NCI-H2081 treated with DMSO at 0.1 percent for 48 hours (cell line): ENCODE measurements at places on chromosomes 2 and 18.

- DNase-seq, result no peak
Observed at GRCh38 chr2:241351640-241352031, 4.4 kb upstream of the FARP2 start.

DNA sequence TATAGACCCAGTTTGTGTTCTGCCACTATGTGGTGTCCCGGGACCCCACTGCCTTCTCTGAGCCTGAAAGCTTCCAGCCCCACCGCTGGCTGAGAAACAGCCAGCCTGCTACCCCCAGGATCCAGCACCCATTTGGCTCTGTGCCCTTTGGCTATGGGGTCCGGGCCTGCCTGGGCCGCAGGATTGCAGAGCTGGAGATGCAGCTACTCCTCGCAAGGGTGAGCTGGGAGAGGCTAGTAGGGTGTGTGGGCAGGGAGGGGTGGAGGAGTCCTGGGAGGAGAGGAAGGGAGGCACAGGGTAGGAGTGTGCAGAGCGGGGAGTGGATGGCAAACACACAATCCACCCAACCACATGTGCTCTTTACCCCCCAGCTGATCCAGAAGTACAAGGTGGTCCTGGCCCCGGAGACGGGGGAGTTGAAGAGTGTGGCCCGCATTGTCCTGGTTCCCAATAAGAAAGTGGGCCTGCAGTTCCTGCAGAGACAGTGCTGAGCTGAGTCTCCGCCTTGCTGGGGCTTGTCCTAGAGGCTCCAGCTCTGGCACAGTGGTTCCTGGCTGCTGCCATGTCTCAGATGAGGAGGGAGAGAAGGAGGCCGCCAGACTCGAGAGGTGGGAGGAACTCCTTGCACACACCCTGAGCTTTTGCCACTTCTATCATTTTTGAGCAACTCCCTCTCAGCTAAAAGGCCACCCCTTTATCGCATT is 16.9 kb downstream of the PRKAG3 start:
- DNase-seq, result no peak

- no peak for DNase-seq
Observed at GRCh38 chr18:25650201-25650941, 298.4 kb upstream of the ZNF521 start.

- no peak for DNase-seq
Observed at GRCh38 chr2:168528469-168528868, 72.4 kb downstream of the CERS6 start.

GRCh38 chr2:235654103-235654813 is 160.4 kb downstream of the AGAP1 start:
- DNase-seq, result no peak

- DNase-seq, result no peak
Observed at GRCh38 chr2:126448611-126449010, 207.3 kb upstream of the GYPC start.

- DNase-seq, result no peak
Observed at GRCh38 chr2:29233428-29233827, 118.2 kb downstream of the CLIP4 start.

DNA sequence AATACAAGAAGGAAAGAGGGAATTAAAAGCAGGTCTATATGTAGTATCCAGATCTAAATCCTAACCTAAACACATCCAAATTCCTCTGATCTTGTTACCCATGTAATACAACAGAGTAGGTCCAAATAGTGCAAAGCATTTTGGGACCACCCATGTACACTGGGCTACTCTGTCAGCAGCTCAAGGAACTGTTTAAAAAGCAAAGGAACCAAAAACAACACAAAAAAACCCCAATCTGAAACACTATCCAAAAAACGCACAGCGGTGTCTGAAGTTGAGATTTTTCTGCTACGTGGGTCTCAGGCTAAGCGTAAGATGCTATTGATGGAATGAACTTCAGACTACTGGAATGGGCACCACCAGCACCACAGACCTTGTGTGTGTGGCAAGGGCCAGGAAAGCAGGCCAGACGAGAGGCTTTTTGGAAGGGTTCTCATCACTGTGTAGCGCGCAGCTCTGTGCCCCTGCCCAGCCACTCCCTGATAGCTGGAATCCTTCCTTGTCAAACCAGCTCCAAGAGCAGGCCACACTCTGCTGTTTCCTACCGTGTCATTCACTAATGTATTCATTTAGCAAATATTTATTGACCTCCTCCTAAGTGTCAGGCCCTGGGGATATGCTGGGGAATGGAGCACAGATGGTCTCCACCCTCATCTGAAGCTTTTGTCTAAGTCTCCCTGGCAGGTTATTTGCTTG is 101.4 kb downstream of the COLEC12 start:
- no peak for DNase-seq
